ENCODE measurements at places on chromosomes 1 and 21.
A peak's percentile ranks its signal among the peaks of the same experiment; 100 is the strongest.

GRCh38 chr1:14924455-14925331 lies 228.9 kb upstream of the TMEM51 start:
- DNase-seq, result no peak

DNA sequence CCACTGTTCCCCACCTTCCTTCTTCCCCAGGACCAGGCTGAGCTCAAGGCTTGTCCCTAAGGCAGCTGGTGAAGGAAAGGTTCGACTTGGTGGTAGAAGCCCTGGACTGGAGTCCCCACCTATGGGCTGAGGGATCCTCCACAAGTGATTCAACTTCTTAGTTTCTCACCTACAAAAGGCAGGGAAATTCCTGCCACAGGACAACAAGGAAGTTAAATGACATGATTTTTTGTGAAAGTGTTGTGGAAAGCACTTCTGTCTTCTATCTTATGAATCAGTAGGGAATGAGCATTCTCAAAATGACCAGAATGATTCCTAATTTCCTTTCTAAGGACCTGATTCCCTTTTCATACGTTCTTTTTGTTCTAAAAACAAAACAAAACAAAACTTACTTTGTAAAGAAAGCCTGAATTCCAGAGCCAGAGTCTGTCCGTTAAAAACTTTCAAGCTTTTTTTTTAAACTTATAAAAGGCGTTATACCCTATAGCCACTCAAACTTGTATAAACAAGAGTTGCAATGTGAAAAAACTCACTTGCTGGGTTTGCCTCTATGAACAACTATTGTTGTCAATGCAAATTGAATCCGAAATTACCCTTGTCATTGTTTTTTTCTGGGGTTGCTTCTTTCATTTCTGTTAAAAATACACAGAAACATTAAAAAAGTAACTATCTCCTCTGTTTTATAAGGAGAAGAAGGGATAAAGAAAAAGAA lies 12.2 kb downstream of the KCNJ15 start:
- no peak for DNase-seq

DNA sequence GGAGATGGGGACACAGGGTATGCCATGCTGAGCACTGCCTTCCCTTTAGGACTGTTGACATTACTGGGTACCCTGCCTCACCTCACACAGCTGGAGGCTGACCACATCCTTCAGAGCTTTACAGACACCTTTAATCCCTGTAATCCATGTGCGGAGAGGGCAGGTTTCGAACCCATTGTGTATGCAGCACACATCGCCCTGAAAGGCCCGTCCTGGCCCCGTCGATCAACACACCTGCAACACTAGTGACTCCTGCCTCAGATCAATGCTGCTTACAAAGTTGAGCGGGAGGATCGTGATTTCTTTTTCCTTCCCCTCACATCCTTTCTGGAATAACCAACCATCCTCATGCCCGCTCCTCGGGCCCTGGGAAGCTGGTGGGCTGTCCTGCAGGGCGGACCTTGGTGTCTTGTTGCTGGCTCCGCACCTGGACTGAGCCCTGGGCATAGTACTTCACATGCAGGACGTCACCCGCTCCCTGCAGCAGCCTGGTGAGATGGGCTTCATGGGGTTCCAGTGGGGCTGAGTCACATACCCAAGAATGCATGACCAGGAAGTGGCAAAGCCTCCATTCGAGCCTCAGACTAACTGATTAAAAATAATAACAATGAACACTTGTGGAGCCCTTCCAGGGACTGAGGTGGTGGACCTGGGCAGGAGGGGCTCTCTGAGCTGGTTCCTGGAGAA lies 403.6 kb downstream of the PTPRU start:
- DNase-seq, result no peak

- peak; percentile 2 for DNase-seq
These were observed at the start of gene PLA2G4A for GRCh38 chr1:186828611-186829454. PLA2G4A (plus strand) TSS chr1:186828949; CDS start chr1:186854355, 25,406 bp downstream.

- DNase-seq, result no peak
These were observed 6.2 kb upstream of the SLC5A9 start for GRCh38 chr1:48216313-48216712.

DNA sequence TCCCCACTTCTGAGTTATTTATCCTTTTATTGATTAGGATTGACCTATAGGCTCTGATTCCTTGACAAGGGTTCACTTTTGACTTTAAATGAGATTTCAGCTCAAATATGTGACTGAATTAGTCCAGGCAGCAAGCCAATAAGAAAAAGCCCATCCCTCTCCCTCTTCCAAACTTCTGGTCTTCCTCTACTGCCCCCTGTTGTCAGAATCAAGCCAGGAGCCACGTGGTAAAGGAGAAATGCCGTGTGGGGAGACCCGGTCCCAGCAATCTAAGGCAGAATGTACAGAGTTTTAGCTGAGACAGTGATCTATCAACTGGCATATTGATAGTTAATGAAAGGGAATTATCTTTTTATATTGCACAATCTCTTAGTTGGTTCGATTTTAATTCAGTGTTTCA lies 5.2 kb downstream of the ADAMTS5 start:
- DNase-seq, result no peak

DNA sequence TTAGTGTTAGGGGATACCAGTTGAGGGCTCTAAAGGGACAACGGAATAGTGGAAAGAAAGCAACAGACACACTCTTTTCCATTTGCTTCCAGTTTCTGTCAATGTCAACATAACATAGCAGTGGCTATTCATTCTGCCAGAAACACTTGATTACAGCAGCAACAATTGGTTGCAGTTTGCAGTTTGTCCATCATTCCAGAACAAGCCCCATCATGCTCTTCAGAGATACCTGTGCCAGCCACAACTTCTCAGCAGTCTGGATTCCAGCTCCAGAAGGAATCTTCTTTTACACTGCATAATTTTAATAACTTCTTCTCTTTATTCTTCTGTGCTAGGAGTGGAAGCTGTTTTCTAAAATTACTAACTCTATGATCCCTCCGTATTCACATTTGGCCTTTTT lies 1521.4 kb downstream of the PLA2G4A start:
- no peak for DNase-seq

DNA sequence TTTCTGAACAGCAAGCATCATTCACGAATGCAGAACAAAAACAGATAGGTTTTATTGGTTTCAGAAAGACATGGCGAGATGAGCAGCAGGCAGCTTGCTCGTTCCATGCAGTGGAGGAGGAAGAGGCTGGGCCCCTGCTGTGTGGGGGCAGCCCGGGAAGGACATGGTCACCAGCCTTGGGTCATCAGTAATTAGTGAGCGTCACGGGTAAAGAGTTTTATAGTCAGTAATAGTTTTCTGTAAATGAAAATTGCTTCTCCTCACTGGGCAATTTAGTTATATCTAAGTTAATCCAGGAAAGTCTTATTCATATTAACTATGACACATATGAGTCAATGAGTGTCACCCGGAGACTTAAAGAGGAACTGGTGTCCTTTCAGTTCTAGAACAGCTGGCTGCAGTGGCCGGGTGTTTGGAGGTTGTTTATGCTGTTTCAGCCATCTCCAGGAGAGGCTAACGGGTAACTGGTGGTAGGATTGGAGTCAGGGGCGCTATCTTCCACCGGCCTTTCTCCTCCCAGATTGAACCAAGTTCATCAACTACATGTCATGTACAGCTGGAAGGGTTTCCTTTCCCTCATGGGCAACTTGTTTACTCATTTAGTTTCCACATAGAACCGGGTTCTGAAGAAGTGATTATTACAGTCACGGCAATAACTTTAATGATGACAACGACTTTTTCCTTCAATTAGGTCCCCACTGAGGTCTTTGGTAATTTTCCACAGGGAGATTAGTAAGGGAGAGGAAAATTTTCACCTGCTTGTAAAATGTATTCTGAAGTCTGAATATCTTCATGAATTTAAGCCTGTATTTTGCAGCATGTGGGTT lies 34.6 kb upstream of the SLC45A1 start:
- peak; percentile 8 for DNase-seq

DNA sequence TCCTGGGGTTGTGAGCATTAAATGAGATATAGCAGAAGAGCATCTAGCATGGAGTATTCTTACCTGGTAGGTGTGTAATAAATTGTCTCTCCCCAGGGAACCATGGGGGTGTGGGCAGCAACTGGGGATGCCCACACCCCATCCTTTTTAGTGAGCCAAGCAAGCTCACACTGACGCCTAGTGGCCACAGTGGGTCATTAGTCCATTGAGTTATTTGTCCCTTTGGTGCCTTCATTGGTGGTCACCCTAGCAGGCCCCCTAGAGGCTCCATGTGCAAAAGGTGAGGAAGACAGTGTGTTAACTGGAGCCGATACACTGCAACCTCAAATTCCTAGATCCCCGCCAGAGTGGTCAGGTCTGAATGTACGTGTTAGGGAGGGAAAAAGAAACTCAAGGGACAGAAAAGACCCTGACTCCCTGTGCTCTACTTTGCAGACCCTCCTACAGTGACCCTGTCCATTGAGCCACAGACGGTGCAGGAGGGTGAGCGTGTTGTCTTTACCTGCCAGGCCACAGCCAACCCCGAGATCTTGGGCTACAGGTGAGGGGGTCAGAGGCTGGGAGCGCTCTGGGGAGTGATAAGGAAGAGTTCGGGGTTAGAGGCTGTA lies 93.3 kb upstream of the CD1D start:
- DNase-seq, result peak; percentile 21

- DNase-seq, result no peak
These were observed 608.8 kb upstream of the CHRM3 start for GRCh38 chr1:238777551-238777950.

DNA sequence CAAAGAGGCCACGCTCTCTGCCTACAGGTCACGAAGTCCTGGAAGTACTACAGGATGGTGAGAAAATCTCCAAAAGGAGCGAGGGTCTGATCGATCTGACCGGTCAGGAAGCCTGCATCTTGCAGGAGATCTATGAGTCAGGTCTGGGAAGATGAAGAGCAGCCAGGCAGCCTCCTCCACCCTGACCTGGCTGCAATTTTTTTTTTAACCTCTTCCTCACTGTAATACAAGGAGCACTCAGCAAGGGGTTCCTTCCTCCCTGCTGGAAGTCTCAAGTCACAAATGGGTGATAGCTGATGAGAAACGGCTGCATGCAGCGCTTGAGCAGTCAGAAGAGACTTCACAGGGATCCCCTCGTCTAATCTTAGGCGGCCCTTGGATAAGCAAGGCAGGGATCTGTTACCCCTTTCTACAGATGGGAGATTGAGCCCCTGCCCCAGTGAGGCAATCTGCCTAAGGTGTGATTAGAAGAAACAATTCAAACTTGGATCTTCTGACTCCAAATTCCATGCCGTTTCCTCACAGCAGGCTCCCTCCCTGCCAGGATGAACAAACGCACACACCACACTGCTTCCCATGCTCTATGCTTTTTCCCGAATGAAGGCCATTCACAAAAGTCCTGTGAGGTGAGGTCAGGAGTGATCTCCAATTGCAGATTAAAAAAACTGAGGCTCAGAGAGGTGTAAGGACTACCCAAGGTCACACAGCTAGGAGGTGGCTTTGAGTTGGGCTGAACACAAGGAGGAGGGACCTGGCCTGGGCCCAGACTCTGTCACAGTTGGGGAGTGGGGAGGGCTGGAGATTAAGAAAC lies 48.3 kb downstream of the ECE1 start:
- DNase-seq, result no peak

DNA sequence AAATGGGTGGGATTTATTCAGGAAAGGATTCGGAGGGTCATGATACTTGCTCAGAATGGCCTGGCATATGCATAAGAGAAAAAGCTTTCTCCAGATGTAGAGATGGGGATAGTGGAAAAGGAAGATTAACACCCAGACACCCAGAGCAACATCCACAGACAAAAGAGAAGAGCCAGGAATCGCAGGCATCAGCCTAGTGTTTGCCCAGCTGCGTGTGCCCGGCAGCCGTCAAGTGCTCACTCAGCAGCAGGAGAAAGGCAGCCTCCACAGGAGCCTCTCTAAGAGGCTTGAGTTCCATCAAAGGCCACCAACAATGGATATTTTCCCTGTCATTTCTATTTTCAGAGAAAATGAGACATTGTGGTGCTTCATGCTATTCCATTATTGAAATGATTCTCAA lies 54.7 kb downstream of the NTPCR start:
- DNase-seq, result no peak

DNA sequence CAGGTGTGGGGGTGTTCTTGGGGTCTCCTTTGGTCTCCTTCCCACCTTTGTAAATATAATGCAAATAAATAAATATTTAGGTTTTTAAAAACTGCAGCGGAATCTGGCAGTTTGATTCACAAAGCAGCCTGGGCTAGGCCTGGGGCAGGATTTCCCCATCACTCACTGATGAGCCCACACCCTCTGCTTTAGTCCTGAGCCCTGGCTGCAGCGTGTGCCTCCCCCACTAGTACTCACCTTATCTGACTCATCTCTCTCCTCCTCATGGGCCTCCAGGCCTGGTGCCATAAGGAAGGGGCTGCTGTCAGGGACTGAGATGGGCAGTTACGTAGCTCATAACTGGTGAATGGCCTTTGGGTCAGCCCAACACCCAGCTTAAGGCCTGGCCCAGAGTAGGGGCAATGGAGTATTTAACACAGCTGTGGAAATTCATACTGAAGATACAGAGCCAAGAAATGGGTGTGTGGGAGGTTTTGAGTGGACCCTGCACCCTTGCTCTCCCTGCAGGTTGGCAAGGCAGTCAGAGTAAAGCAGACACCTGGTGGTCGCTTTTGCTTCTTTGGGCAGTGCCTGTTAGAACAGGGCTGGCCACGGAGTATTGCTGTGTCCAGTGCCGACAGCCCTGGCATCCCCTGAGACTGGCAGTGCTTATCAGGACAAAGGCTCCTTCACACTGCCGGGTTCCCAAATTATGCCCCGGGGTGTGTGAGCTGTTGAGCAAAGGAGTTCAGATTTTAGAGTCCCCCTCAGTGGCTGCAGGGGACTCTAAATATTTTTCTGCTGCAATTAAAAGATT lies 39.7 kb downstream of the AZIN2 start:
- DNase-seq, result no peak

- peak; percentile 86 for DNase-seq
These were observed 25.0 kb downstream of the CD244 start for GRCh38 chr1:160837558-160838205.

DNA sequence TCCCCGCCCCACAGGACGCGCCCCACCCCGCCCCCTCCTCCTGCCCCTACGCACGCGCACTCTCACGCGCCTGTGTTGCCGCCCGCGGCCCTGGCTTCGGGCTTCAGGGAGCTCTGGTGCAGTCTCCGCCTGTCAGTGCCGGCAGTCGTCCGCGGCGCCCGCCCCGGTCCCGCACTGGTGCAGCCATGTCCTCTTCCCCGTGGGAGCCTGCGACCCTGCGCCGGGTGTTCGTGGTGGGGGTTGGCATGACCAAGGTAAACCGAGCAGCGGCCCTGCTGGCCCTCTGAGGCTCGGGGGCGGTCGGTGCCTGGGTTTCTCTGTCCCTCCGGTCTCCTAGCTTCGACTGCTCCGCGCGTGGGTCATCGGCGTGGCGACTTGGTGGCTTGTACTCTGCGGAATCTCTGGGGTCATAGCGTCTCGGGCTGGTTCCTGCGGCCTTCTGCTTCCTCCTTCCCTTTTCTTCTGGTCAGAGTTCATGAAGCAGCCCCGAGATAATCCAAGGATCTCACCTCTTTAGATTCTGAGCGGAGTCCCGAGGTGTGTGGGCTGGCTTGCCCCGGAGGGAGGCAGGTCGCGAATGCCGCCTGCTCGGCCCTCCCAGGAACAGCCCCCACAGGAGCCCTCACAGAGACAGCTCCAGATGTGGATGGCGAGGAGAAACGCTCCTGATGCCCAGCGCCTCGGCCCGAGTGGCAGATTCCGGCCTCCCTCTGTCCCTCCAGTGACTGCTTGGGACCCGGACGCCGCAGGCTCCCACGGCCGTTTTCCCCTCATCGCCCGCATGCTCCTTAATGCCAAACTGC lies at the start of gene SCP2:
SCP2 (plus strand) TSS at position 65 of the 803 bp plus-strand sequence; CDS start at position 186, 121 bp downstream.
- DNase-seq, result peak; percentile 77

- DNase-seq, result no peak
These were observed 145.4 kb upstream of the HP1BP3 start for GRCh38 chr1:20932437-20932977.

Measured in CD4-positive, alpha-beta T cell treated with Interferon gamma for 1 hour (primary cell).